ENCODE measurements at places on chromosomes 3 and 15.

GRCh38 chr15:84917452-84917851 lies 33.0 kb downstream of the SLC28A1 start:
- DNase-seq, result no peak

DNA sequence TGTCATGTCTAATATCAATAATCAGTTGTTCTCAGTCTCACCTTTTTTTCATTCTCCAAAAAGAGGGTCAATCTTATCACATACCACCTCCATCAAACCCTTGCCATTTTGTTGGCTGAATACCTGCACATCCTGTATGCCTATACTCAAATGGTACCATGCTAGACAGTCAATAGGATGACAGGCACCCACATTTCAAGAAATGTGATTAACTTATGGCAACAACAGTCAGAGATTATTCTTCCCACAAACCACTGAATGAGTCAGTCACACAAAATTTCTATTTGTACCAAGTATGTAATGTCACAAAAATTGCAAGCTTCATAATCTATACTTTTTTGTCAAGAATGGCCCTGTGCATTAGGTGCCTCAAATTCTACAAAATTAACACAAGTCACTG lies 5.1 kb upstream of the SLC27A2 start:
- no peak for DNase-seq

DNA sequence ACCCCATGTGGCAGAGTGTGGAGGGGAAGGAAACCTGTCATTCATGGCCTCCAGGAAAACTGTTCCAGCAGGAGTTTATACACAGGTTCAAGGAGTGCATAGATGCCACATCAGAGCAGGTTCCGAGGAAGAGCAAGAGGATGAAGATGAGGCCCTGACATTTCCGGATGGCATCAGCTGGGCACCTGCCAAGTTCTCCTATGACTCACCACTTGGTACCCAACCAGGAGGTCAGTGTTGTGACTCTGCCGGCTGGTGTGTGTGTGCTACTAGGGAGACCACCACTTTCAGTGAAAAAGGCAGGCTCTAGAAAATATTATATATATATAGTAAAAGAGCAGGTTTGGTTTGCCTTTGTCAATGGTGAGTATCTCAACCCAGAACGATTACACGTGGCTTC lies 69.3 kb downstream of the NTRK3 start:
- no peak for DNase-seq

DNA sequence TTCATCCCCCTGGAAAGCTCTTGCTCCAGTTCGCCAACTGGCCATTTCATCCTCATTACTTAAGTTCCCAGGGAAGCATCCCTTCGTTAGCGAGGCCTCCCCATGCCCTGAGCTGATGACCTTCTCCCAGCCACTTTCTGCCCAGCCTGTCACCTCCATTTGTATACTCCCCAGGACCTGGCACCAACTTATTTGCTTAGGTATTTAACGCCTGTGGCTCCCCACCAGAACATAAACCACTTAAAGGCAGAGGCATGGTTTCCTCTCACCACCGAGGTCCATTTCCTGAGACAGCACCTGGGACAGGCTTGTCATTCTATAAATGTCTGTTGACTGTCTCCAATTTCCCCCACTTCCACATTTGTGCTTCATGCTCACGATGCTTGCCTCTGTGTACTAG lies 189.0 kb downstream of the ZNF621 start:
- no peak for DNase-seq

GRCh38 chr3:170802164-170803151 lies 67.5 kb downstream of the RPL22L1 start:
- DNase-seq, result no peak

- no peak for DNase-seq
These were observed 22.4 kb downstream of the CIAO2A start for GRCh38 chr15:64070965-64071851.

GRCh38 chr15:24848050-24848449 lies 106.7 kb upstream of the SNRPN start:
- DNase-seq, result no peak

- no peak for DNase-seq
These were observed 74.4 kb downstream of the THRB start for GRCh38 chr3:24420224-24420623.

DNA sequence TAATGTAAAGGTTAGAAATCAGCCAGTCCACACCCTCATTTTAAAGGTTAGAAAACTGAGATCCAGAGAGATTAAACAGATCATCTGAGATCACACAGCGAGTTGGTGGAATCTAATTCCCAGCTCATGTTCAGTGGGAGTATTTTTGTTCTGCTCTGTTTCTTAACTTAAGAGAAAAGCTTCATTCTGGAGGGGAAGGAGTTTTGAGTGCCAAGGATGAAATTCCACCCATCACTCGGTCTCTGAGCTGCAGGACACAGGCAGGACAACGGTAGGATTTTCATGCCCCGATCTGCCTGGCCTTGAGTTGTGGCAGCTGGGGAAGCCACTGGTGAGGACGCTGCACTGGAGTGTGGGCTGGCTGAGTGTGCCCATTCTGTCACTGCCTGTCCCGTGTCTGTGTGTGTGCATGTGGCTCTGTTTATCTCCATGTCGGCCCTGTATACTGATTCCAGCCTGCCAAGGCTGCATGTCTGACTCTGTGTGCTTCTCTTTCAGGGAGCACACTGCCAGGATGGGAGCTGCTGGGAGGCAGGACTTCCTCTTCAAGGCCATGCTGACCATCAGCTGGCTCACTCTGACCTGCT lies 94.3 kb downstream of the CEMIP start:
- no peak for DNase-seq

DNA sequence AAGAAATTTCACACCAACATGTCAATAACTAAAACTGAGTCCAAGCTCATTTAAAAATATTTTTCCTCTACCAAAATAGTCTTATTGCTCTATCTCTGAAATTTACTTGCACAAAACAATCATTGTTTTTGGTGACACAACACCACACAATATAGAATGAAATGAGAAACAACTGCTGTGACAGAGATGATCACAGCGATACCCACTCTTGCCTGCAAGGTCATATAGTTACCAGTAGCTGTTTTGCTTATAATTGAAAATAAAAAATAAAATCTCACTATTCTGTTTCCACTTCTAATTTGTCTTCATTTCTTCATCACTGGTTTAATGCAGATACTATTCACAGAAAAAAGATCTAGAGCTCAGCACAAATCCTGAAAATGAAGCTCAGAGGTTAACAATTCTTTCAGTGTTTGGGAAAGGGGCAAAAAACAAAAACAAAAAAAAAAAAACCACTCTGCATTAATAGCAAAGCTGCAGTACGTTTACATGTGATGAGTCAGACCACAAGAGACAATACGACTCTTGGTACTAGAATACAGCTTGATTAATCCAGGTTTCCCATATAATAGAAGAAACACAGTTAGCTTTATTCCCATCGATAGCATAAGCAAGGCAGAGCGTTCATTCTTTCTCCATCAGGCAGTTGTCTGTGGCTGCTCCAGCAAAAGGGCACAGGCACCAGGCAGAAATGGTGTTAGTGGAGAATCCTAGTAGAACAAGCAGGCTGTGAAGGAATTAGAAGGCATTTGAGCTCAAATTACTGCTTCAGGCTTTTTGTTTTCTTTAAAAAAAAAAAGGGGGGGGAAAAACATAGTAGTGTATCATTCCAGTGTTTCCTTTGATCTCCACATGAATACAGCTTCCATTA lies 773 bp downstream of the ANKRD28 start:
- DNase-seq, result no peak

DNA sequence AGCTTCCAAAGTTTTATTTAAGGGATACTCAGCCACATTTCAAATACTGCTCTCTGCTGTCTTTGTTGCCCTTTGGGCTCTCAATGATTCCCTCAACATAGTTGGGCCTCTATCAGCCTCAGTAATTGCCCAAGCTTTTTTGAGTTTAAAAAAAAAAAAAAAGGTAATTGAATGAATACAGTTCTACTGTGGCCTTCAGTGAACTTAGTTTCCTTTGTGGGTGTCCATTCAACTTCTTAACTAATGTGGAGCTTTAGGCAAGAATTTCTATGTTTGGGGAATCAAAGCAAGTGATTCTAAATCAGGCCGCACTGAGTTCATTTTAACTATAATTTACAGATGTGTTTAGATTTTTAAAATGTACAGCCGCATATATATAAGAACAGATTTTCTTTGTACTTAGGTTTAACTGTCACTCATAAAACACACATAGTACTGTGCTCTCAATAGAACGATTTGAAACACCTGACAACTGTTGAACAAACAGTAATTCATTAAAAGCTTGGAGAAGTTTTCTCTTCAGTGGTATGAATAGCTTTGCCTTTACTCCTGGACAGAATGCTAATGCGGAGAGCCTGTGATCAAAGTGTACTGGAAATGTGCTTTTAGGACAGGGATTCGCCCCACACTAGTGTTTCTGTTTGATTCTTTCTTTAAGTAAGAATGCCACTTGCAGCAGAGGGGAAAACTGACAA lies 844.9 kb upstream of the SEMA6D start:
- no peak for DNase-seq

DNA sequence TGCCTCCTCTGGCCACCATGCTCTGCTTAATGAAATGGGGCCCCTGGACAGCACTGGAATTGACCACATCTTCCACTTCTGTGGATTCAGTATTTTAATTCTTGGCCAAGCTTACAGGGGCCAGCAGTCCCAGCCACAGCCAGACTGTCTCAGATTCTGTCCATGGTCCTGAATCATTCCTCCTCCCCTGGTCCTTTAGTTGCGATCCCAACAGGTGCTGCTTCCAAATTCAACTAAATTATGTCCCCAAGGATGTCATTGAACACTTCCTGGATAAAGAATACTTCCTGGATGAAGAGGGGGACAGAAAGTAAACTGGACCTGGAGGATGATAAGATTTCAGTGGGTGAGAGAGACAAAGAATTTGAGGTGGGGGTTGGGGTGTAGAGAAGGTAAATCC lies 111.1 kb upstream of the FOXB1 start:
- DNase-seq, result no peak

DNA sequence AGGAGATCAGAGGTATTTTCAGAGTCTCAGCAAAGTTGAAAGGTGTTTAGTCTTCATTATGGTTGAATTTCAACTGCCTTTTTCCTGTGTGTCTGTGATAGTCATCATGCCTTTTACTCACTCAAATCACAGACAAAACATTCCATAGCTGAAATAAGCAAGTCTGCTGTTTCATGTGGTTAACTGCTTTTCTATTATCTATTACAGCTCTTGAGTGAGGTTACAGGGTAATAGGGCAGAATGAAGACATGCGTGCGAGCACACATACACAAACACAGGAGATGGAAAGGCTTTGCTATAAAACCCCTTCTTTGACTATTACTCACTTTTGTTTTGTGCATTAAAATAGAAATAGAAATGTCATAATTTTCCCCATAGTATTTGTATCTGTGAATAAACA lies 192.6 kb upstream of the RARB start:
- DNase-seq, result no peak

DNA sequence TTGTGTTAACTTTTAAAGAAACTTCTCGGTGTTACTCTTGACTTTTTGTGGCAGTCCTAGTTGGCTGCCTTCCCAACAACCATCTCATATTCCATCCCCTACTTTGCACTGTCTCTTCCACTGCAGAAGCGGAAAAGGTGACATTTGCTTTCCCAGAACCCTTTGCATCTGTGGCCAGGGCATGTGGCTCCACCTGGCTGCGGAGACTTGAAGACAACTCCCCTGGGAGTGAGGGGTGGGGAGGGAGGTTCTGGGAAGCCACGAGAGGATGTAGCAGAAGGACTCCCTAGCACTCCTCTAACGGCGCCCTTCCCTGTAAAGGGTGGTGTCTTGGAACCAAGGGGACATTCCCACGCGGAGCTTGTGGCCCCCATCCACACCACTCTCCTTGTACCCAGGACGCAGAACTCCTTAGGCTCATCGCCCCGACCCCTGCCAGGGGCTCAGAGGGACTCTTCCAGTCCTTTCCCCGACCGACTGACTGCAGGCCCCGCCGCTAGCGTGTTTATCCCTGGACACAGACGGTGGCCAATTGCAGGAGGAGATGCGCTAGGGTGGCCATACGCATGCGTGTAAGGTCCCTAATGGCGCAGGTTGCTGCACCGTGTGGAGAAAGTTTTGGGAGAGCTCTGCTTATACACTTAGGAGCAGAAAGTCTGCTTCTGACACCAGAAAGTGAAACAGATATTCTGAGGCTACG lies 33.2 kb upstream of the SECISBP2L start:
- peak; percentile 49 for DNase-seq

DNA sequence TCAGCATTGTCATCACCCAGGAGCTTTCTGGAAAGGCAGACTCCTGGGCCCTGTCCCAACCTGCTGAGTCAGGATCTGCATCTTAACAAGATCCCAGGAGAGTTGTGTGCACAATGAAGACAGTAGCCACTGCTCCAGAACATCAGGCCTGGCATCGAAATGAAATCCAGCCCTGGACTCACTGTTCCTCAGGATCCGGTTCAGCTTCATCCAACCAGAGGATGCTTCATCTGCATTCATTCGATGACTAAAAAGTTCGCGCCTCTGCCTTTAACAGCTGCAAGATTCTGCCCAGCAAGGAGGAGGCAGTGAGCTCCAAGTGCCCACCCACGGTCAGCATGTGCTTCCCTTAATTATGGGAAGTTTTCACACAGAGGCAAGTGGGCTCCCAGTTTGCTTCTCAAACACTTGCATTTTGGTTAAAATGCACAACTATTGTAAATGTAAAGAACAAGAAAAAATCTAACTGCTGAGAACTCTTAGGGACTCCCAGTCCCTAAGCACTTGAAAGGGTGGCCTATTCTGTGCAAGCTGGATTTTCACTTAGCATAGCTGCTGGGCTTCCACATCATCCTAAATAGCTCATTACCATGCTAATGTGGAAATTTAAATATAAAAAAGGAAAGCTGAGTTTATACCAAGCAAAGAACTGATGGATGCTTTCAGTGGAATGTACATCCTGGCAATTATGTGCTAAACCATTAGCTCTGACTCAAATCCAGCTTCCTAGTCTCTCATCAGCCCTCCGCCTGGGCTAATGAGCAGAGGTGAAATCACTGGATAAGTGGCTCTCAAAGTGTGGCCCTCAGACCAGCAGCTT lies 25.5 kb upstream of the ESYT3 start:
- no peak for DNase-seq

GRCh38 chr3:72553298-72553697 lies 294.9 kb downstream of the SHQ1 start:
- DNase-seq, result no peak

GRCh38 chr15:93239591-93239990 lies 150.6 kb upstream of the RGMA start:
- no peak for DNase-seq

GRCh38 chr3:178181784-178182183 lies 354.5 kb upstream of the KCNMB2 start:
- no peak for DNase-seq

GRCh38 chr3:1805331-1805730 lies 293.3 kb upstream of the CNTN4 start:
- DNase-seq, result no peak

Data from H1 (cell line).